ENCODE measurements at places on chromosomes 1 and 21.
A peak's percentile ranks its signal among the peaks of the same experiment; 100 is the strongest.

GRCh38 chr21:22044431-22044830 lies 1046.2 kb downstream of the NCAM2 start:
- no peak for DNase-seq

DNA sequence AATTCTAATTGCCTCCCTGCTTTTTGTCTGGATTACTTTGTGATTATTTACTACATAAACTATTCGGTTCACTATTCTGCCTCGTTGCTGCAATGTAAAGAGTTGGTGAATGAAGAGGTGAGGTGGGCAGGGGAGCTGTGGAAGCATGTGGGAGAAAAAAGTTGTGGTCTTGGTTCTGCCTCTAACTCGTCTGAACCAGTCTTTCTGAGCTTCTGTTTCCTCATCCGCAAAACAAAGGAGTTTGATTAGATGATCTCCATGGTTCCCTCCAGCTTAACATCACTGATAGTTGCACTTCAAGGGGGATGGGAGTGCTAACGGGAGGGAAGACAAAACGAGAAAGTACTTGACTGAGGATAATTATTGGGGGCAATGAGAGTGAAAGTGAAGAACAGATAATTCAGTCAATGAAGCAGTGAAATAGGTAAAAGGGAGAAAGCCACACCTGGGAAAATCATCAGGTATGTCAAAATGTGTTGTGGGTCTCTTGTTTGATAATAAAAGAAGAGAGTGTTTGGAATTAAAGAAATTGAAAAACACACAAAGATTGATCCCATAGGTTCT lies 26.2 kb upstream of the UHMK1 start:
- no peak for DNase-seq

- DNase-seq = no peak
These were observed 2.7 kb downstream of the LRRC71 start for GRCh38 chr1:156922986-156923669.

DNA sequence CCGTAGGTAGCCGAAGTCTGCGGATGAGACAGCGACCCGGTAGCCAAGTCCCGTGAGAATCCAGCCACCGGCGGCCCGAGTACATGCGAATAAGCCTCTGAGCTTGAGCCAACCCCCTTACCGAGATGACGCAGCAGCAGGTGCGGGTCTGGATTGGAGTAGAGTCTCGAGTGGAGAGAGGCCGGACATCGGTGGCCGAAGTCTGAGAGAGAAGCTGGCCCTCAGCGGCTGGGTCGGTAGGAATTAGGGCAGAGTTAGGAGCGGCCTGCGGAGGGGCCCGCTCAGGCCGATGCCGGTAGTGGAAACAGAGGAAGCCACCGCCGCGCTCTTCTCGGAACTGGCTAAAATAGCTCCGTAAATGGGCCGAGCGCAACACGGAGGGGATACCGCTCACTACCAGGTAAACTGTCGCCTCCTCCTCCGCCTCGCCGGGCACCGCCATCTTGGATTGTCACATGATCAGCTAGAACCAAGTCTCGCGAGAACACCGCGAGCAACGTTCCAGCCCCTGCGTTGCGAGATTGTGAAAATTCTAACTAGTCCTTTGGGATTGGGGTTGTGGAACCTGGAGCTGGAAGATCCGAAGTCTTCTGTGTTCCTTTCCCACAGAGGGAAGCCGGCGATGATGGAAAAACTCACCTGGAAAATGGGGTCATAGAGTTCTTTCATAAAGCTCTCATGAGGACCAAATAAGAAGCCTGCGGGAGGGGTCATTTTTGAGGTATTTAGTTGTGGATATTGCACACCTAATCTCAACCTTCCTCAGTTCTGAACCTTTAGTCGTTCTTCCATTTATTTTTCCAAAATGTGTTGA lies at the start of gene GPATCH3:
GPATCH3 (minus strand) TSS at position 467 of the 814 bp plus-strand sequence; CDS start at position 442, 25 bp downstream.
- peak; percentile 88 for DNase-seq

GRCh38 chr1:52288286-52288685 lies 77.7 kb downstream of the CC2D1B start:
- DNase-seq = no peak

DNA sequence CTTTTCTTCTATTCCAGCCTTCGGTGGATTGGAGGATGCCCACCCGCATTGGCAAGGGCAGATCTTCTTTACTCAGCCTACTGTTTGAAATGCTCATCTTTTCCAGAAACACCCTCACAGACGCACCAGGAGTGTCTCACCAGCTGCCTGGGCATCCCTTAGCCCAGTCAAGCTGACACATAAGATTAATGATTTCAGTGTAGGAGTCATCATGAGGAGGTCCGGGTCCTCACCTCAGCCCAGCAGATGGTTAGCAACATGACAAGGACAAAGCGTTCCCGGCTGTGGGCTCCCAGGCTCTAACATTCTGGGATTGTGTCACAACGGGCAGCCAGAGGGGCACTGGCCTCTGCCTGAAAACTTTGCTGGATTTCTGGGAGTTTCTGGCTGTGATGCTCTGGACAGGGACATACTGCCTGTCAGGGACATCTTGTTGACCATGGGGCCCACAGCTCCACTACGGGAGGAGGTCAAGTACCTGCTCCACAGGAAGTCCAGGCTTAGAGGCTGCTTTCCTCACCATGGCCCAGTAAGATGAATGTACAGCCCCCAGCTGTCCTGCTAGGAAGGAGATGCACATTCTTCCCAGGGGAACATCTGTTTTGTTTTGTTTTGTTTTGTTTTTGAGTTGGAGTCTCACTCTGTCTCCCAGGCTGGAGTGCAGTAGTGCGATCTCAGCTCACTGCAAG lies 204.0 kb upstream of the COA6 start:
- no peak for DNase-seq

DNA sequence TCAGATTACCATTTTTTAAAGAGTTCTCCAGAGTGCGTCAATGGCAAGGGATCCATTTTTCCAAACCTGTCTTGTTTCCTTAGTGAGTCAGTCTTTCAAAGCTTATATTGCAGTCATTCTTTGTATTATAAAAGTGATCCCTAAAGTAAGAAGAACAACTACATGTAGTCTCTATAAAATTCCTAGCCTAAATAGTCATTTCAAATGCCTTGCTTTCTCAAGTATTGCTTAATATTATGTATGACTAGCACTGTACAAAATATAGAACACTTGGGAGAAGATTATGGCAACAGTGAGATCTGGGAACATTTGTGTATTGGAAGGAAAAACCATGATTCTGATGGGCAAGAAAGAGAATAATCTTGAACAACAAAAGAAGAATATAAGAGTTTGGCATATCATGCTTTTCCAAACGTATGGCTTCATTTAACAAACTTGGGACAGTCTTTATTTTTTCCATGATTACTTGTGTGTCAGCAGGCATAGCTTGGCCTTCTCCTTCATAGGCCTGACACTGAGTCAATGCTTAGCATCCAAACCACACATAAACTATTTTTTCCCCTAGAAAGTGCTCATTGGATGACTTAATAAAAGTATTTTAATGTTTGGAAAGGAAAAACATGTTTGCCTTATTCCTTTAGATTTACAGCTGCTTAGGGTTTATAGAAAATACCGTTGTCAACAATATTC lies 547.4 kb downstream of the LTN1 start:
- no peak for DNase-seq

DNA sequence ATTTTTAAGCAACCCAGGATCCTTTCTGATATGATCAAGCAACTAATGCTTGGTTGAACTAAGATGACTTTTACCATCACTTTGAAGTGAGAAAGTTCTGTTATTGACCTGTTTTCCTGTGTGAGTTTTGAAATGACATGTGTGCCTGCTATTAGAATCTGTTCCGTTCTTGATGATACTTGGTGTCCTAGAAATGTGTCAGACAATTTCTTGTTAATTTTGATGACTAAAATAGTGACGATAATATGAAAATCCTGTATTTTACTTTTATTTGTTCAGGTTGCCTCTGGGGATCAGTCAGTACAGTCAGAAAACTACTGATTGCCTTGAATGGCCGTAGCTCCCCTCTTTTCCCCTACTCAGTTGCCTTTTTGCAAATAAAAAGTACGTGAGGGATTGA lies 228.0 kb downstream of the RYR2 start:
- DNase-seq = no peak

- DNase-seq = no peak
These were observed 475.4 kb downstream of the PTBP2 start for GRCh38 chr1:97196825-97197516.

GRCh38 chr1:240712014-240712731 lies 100.2 kb upstream of the GREM2 start:
- DNase-seq = no peak

DNA sequence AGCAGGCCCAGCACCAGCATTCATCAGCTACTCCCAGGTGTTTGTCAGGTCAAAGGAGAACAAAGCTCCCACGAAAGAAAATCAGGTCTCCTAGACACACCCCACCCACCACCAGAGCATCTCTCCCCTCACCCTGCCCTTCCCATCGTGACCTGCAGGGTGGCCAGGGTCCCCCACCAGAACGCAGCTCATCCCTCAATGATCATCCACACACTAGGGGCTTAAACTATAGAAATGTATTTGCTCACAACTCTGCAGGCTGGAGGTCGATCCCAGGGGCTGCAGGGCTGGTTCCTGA lies 97.4 kb downstream of the RIPK4 start:
- no peak for DNase-seq

- no peak for DNase-seq
These were observed 16.4 kb upstream of the TARBP1 start for GRCh38 chr1:234495231-234495990.

DNA sequence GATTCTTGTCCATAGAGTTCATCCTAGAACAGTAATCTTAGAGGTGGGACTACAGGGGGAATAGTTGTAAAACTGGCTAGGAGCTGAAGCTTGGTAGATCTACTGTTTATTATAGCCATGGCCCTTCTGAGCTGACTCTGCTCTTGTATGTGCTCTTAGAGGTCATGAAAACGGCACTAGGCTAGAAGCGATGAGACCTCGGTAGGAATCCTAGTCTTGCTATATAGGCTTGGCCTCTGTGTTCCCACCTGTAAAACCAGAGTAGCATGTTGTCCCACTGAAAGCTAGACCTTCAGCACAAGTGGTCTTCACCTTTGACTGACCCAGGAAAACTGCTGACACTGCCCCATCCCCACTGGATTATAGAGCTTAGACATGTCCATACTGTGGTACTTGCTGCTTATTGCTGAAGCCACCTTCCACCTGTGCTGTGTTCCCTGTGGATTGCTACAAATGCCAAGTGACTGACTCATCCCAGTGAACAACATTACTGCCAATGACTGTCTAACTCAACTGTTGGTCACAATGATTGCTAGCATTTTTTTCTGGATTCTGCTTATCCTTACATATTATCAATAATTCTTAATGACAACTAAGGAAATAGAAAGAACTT lies 23.0 kb upstream of the PIGC start:
- no peak for DNase-seq

DNA sequence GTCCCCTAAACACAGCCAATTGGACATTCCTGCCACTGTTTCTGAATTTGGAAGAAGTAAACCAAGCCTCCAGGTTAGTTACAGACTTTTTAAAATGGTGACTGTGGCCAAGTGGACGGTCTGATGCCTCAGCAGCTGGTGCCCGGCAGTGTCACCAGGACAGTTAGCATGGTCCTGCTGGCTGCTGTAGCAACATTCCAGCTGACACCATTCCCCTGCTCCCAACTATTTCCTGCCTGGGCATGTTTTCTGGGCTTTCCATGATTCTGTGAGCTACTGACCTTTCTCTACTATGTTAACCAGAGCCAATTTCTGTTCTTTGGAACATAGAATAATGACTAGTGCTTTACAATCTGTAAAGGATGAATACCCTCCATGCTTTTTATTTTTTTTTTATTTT lies 95.0 kb downstream of the TLR5 start:
- no peak for DNase-seq

- no peak for DNase-seq
These were observed 56.7 kb upstream of the GUCA2B start for GRCh38 chr1:42096554-42096953.

GRCh38 chr1:57831624-57832023 lies 407.8 kb upstream of the DAB1 start:
- no peak for DNase-seq

Data from activated CD4-positive, alpha-beta T cell treated with anti-CD3 and anti-CD28 coated beads, Interleukin-2, amount 50 U/mL, for 4 hours (primary cell).